ENCODE measurements at places on chromosomes 1 and 21. TPM values are rescaled to one million over a fixed set of nuclear protein-coding genes. Genes with fewer than 3 reads are reported as not detected.

GRCh38 chr1:154006136-154006535 lies 15.6 kb downstream of the RPS27 start:
- no peak overlapping the region for H3K4me3 ChIP-seq
- no peaks in the 10 kb centered on the region for H3K4me1 ChIP-seq
- no peaks in the 10 kb centered on the region for H3K36me3 ChIP-seq
- no peak overlapping the region for H3K27ac ChIP-seq

Gene OR2G2
- total RNA-seq, result not detected

- no peak overlapping the region for H3K4me3 ChIP-seq
- no peaks in the 10 kb centered on the region for H3K36me3 ChIP-seq
- no peaks in the 10 kb centered on the region for H3K27me3 ChIP-seq
- no peak overlapping the region for H3K27ac ChIP-seq
- peaks cover 13% of the 10 kb centered on the region for H3K4me1 ChIP-seq
These were observed 119.1 kb downstream of the ACTL8 start for GRCh38 chr1:17874231-17874630.

- H3K4me3 ChIP-seq, result no peak overlapping the region
- H3K27me3 ChIP-seq, result no peaks in the 10 kb centered on the region
- H3K36me3 ChIP-seq, result no peaks in the 10 kb centered on the region
- H3K4me1 ChIP-seq, result no peaks in the 10 kb centered on the region
- DNase-seq, result no peak
These were observed 290.4 kb upstream of the POU3F1 start for GRCh38 chr1:38336961-38337360.

Gene SSU72
- total RNA-seq, result 94.1 TPM

GRCh38 chr1:160086456-160086892 lies 5.1 kb downstream of the KCNJ9 start:
- no peaks in the 10 kb centered on the region for H3K4me1 ChIP-seq
- no peak for DNase-seq
- no peaks in the 10 kb centered on the region for H3K36me3 ChIP-seq
- peaks cover 56% of the 10 kb centered on the region for H3K27me3 ChIP-seq
- H3K4me3 ChIP-seq, result no peak overlapping the region

DNA sequence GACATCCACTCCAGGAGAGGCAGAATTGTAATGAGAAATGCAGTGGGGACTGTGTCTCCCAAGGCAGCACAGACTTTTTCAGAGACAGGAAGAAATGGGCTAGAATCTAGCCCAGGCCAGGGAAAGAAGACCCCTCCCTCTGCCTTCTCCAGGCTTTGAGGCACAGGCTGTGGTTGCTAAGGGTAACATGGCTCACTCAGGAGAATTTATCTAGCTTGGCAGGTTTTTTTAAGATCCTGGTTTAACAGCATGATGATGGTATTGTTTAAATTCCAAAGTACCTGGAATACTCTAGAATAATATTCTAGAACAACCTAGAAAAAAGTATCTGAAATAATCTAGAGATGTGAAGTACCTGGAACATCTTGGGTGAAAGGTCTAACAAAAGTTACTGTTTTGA lies 125.6 kb downstream of the URB2 start:
- no peak overlapping the region for H3K4me3 ChIP-seq
- no peaks in the 10 kb centered on the region for H3K4me1 ChIP-seq
- no peaks in the 10 kb centered on the region for H3K36me3 ChIP-seq
- no peak for DNase-seq

GRCh38 chr1:229237320-229237719 lies 33.6 kb upstream of the RAB4A start:
- no peaks in the 10 kb centered on the region for H3K36me3 ChIP-seq
- H3K4me3 ChIP-seq, result no peak overlapping the region
- no peak for DNase-seq

- no peaks in the 10 kb centered on the region for H3K4me1 ChIP-seq
- no peaks in the 10 kb centered on the region for H3K36me3 ChIP-seq
- no peak overlapping the region for H3K27ac ChIP-seq
- H3K4me3 ChIP-seq, result no peak overlapping the region
- no peaks in the 10 kb centered on the region for H3K27me3 ChIP-seq
- no peak for DNase-seq
These were observed 56.1 kb downstream of the HSF2BP start for GRCh38 chr21:43603233-43603626.

DNA sequence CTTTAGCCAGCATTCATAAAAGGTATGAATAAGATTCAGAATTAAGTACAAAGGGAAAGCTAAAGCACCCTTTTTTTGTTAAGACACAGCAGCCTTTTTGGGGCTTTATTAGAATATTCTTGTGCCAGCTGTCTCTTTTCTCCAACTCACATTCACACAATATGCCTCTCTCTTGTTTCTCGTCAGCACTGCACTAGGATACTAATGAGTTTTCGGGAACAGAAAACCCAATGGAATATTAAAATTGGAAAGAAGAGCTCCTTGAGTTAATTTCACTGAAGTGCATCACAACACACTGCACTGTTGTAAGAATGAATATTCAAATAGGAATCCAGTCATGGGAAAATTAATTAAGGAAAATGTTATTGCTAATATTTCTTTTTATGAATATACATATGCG lies 410.4 kb upstream of the BEND5 start:
- no peak overlapping the region for H3K27ac ChIP-seq
- no peaks in the 10 kb centered on the region for H3K4me1 ChIP-seq
- H3K27me3 ChIP-seq, result no peaks in the 10 kb centered on the region
- no peaks in the 10 kb centered on the region for H3K36me3 ChIP-seq

Gene TNNI3K
- 1.9 TPM for total RNA-seq

DNA sequence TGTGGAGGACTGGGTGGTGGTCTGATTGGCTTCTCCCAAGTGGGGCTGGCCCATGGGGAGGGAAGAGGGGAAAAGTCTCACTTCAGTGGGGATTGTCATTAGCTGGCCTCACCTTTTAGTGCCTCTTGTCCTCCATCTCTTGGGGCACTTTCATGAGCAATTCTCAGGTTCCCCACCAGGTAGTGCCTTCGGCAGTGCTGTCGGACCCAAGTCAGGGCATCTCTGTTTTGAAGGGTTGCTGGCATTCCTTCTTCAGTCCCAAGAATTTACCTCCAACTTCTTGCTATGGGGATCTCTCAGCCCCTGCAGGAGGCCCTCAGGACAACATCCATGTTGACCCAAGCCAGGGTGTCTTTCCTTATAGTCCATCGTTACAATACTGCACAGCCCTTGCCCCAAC lies 54.7 kb upstream of the F3 start:
- H3K36me3 ChIP-seq, result no peaks in the 10 kb centered on the region
- H3K27me3 ChIP-seq, result no peaks in the 10 kb centered on the region
- no peak overlapping the region for H3K4me3 ChIP-seq
- DNase-seq, result no peak

Gene CD164L2
- 1.6 TPM for total RNA-seq

- no peaks in the 10 kb centered on the region for H3K27me3 ChIP-seq
- no peaks in the 10 kb centered on the region for H3K4me1 ChIP-seq
- H3K27ac ChIP-seq, result no peak overlapping the region
- H3K4me3 ChIP-seq, result no peak overlapping the region
- no peak for DNase-seq
These were observed 607.6 kb upstream of the ADGRL4 start for GRCh38 chr1:79614106-79614505.

Gene SLC9C2
- total RNA-seq, result not detected

GRCh38 chr1:219492717-219493116 lies 120.2 kb downstream of the ZC3H11B start:
- H3K4me3 ChIP-seq, result no peak overlapping the region
- no peak overlapping the region for H3K27ac ChIP-seq
- H3K36me3 ChIP-seq, result no peaks in the 10 kb centered on the region
- H3K4me1 ChIP-seq, result peaks cover 10% of the 10 kb centered on the region
- H3K27me3 ChIP-seq, result no peaks in the 10 kb centered on the region
- no peak for DNase-seq

Gene AADACL4
- total RNA-seq, result not detected
